ENCODE measurements at places on chromosomes 7 and 10.
A peak's percentile ranks its signal among the peaks of the same experiment; 100 is the strongest.

GRCh38 chr7:46583656-46584055 lies 662.6 kb upstream of the IGFBP3 start:
- DNase-seq = no peak

GRCh38 chr10:127576740-127577161 lies 27.6 kb downstream of the NPS start:
- DNase-seq = no peak

- no peak for DNase-seq
Measured at GRCh38 chr10:128265596-128265995, 139.4 kb upstream of the MKI67 start.

DNA sequence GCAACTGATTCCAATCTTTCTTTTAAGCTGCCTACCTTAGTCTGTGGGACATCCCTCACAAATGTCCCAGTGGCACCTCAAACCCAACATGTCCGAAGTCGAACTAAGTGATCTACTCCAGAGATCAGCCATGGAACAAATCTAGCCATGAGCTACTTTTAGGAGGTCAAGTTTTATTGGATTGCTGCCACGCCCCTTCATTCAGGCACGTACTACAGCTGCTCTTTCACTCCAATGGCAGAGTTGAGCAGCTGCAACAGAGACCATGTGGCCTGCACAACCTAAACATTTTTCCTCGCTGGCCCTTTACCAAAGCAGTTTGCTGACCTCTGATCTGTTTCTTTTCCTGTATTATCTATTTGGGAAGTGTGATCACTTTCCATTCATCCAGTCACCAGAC lies 192.4 kb upstream of the CDCA7L start:
- DNase-seq = no peak

GRCh38 chr10:27446091-27446918 lies 57.8 kb upstream of the RAB18 start:
- no peak for DNase-seq

DNA sequence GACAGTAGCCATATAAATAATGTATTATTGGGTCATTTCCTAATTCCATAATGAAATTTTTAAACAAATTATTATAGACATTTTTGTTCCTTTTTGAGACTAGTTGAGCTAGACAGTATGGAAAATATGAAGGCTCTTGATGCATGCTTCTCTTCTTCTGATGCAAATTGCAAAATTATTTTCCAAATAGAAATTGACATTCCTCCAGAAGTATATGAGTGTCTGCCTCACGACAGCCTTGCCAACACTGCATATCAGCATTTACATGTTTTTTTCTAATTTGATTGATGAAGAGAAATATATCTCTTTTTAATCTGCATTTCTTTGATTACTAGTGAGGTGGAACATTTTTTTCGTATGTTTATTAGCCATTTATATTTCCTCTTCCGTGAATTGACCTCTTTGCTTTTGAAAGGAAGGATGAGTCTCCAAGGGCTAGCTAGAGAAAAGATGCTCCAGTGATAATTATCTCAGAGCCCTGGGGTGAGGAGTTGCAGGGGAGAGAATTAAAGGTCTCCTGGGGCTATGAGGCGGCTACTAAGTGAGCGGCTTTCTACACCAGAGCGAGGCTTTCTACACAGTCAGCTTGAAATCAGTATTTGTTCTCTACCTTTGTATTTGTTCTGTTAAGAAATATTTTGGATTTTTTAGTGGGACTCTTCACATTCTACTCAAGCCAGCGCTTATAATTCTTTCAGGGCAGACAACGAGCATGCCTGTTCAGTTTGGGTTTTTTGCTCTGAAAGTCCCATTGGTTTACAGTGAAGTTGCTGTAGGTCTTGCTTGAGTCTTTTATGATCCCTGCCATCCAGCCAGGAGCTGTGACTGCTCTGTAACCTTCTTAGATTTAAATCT lies 712.2 kb upstream of the GALNT17 start:
- DNase-seq = no peak

DNA sequence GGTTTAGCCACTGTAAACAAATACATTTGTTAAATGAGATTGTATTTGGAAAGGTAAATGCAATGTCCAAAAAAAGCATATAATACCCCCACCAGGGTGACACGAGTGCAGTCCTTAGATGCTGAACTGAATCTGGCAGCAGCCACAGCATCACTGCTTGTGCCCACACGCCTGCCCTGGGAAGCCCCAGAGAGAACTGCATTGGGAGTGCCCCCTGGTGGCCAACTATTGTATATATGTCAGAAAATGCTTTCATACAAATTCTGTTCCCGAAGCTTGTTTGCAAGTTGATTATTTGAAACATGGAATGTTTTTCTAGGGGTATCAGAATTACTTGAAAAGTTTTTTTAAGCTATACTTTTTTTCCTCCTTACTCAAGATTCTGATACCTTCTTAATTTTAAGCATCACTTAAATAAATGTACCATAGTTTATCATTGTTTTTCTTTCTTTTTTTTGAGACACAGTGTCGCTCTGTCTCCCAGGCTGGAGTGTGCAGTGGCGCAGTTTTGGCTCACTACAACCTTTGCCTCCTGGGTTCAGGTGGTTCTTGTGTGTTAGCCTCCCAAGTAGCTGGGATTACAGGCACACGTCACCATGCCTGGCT lies 50.1 kb downstream of the LANCL2 start:
- DNase-seq = peak; percentile 12

DNA sequence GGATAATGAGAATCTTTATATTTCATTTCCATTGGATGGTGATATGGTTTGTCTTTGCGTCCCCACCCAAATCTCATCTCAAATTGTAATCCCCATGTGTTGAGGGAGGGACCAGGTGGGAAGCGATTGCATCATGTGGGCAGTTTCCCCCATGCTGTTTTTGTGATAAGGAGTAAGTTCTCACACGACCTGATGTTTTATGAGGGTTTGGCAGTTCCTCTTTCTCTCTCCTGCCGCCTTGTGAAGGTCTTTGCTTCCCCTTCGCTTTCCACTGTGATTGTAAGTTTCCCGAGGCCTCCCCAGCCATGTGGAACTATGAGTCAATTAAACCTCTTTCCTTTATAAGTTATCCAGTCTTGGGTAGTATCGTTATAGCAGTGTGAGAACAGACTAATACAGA lies 59.4 kb downstream of the MTPN start:
- DNase-seq = no peak

DNA sequence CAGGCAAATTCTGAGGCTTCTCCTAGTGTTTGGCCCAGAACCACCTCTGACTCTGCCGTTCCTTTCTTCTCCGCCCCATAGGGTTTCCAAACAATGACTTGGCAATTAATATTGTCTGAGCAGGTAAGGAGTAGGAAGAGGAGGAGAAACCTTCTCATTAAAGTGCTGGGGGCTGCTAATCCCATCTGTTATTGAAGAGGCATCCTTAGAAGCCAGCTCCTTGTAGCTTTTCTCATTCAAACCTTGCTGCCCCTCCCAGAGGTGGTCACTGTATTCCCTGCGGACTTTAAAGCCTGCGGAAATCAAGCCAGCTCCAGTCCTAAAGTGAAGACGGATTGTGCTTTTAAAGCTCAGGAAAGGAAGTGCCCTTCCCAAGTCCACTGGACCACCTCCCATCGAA lies 1.4 kb upstream of the NKX1-2 start:
- DNase-seq = no peak

GRCh38 chr10:79206300-79207095 lies 137.7 kb downstream of the ZMIZ1 start:
- DNase-seq = no peak

DNA sequence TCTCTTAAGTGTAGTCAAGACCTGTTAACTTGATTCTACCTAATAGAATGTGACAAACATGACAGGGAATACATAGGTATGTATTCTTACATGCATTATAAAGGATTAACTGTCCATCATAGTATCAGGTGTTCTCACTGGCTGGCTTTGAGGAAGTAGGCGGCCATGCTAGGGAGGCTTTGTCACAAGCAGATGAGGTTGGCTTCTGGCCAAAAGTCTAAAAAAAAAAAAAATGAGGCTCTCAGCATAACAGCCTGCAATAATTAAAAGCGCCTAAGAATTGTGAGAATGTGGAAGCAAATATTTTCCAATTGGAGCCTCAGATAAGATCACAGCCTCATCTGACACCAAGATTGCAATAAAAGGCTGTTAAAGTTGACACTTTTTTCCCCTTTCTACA lies 1256.8 kb upstream of the SORCS1 start:
- no peak for DNase-seq

GRCh38 chr7:5636914-5637313 lies 144.5 kb downstream of the RNF216 start:
- DNase-seq = peak; percentile 96

- no peak for DNase-seq
Measured at GRCh38 chr7:31553661-31554081, 39.8 kb downstream of the ITPRID1 start.

DNA sequence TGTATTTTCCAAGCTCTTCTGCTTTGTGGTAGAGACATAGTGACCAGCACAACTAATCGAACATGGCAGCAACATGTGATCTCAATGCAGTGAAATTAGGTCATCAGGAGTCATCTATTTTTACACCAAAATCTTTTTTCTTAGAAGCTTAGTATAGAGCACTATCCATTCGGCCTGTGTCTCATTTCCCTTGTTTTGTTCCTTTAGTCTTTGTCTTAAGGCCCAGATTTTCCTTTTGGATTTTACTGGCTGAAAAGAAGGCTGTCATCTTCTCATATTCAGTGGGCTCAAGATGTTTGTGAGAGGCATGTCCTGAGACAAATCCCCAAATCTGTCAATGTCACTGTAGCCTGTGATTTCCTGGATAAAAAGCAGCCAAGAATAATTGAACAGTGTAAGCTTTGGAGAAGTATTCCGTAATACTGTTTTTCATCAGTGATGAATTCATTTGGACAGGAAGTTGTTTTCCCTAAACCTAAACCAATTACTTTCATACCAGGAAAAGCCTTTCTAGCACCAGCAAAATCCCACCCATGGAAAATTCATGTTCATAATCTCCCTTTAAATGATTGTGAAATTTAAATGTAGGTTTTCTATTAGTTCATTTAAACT lies 55.2 kb downstream of the MAGI2 start:
- DNase-seq = no peak

- DNase-seq = no peak
Measured at GRCh38 chr10:50332108-50332842, 81.0 kb upstream of the ASAH2 start.

- no peak for DNase-seq
Measured at GRCh38 chr7:130593033-130593432, 75.5 kb downstream of the COPG2 start.

DNA sequence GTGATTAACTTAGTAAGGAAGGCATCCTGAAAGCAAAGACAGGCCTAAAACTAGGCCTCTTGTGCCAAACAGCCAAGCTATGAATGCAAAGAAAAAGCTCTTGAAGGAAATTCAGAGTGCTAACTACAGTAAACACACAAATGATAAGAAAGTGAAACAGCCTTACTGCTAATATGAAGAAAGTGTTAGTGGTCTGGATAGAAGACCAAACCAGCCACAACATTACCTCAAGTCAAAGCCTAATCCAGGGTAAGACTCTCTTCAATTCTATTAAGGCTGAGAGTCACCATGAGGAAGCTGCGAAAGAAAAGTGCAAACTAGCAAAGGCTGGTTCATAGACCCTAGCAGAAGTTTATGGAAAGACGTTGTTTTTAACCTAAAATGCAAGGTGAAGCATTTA lies 66.0 kb downstream of the IPMK start:
- DNase-seq = no peak

GRCh38 chr10:125370578-125370977 lies 210.2 kb upstream of the CTBP2 start:
- no peak for DNase-seq

- no peak for DNase-seq
Measured at GRCh38 chr7:22628112-22628511, 98.9 kb upstream of the IL6 start.

DNA sequence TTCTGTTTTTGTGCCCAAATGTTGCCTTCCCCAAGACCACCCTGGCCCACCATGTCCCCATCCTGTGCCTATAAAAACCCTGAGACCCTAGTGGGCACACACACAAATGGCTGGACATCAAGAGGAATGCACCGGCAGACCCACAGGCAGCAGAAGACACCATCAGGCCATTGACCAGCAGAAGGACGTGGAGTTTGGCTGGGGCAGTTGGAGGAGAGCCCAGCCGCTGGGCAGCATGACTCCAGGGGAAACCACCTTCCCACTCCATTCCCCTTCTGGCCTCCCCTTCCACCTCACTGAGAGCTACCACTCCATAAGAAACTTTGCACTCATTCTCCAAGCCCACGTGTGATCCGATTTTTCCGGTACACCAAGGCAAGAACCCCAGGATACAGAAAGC lies 309.2 kb downstream of the CAMK1D start:
- no peak for DNase-seq

GRCh38 chr7:29442146-29442545 lies 121.5 kb upstream of the PRR15 start:
- DNase-seq = peak; percentile 56

- DNase-seq = peak; percentile 83
Measured at GRCh38 chr7:82699773-82700186, 256.2 kb upstream of the CACNA2D1 start.

DNA sequence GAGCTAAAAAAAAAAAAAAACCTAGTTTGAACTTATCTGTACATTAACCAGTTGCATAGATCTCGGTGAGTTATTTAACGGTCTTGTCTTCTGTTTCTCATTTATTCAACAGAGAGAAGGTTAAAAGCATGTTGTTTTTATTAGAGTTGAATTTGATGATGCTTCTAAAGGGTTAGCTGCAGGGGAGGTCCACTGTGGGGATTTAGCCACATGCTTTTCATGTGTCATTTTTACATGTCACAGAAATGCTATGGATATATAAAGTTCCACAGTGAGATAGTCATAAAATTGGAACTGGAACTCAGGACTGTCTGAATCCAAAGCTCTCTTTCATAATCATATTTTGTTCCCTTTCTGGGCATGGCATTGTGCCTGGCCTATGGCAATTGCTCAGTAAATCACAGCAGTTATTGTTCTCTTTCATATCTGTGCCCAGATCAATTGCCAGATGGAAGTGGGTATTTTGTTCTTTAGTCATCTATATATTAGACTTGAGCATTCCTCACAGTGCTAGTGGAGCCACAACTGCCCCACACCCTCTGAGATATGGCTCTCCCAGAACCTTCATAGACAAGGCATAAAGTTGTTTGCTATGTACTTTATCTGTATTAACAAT lies 578.8 kb downstream of the NRG3 start:
- no peak for DNase-seq

GRCh38 chr10:121216295-121216694 lies 365.1 kb downstream of the WDR11 start:
- no peak for DNase-seq

GRCh38 chr10:28375399-28376354 lies 72.8 kb upstream of the MPP7 start:
- peak; percentile 58 for DNase-seq

GRCh38 chr7:39588416-39588815 lies 22.2 kb downstream of the YAE1 start:
- DNase-seq = no peak

DNA sequence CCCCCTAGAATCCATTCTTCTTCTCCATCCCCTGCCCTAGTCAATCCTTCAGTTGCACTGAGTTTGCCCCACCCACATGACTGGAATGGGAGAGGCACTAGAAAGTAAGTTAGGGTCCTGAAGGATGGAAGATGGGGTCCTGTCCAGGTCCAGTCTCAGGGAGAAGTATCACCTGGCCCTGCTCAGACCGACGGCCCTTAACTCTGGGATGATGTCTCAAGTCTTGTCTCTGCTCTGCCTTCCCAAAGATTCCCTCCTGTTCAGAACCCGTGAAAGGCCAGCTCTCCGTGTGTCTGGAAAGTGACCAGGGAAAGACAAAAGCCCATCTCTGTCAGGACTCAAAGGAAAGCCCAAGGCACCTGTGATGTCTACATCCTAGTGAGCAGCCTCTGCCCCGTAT lies 88.8 kb downstream of the OAT start:
- no peak for DNase-seq
